Stimulated activated CD8-positive, alpha-beta memory T cell treated with anti-CD3 and anti-CD28 coated beads, Interleukin-4, amount 100 ng/mL, for 1 hour (primary cell): ENCODE measurements at places on chromosomes 12 and 14.

GRCh38 chr12:94848966-94849365 is 154.5 kb downstream of the NDUFA12 start:
- DNase-seq = no peak

DNA sequence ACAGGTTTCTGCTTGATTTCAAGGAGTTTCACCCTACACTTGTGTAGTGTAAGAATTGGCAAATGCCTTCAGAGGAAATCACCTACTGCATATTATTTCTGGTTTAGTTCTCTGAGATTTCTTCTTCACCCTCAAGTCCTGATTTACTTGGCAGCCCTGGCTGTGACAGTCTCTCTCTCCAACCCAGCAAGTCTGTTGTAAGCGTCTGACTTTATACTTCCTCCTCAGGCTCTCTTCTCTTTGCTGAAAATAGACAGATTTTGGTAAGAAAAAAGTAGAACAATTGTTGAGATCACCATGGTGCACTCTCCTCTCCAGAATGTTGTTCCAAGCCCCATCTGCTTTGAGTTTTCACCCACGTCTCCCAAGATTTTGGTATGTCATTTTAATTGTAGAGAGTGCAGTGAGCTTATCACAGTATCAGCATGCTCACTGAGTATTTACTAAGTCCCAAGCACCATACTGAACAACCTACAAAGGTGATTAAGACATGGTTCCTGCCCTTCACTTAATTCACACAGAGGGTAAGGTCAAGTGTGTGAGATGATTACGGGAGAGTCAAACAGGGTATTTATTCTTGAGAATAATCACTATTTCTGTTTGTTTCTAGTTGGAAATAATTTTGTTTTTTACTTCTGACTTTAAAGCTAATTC is 148.7 kb downstream of the MDGA2 start:
- DNase-seq = no peak

DNA sequence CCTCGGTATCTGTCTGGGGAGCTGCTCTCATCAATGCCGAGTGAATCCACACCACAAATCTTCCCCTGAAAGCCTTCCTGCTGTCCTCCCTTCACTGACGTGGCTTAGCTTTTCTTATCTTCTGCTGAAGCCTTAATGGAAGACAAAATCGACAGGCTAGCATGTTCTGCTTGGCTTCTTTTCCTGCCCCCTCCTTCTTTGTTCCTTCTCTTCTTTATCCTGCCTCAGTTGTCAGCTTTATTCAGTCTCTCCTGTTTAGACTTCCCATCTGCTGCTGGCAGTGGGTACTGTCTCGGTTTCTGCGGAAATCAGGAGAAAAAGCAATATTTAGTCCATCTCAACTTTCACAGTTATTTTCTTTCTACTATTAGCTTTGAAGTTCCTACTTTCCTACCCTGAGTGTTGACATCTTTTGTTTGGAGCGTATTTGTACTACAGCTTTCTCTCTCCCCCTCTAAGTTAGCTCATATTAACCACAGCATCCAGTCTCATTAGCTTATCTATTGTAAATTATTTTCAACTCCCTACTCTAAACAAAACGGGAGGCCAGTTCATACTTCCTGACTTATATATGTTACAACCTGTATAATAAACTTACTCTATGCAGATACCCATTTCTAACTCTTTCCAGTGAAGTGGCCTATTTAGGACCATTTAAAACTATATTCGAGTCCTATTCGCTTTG is 226.0 kb downstream of the DACT1 start:
- no peak for DNase-seq

DNA sequence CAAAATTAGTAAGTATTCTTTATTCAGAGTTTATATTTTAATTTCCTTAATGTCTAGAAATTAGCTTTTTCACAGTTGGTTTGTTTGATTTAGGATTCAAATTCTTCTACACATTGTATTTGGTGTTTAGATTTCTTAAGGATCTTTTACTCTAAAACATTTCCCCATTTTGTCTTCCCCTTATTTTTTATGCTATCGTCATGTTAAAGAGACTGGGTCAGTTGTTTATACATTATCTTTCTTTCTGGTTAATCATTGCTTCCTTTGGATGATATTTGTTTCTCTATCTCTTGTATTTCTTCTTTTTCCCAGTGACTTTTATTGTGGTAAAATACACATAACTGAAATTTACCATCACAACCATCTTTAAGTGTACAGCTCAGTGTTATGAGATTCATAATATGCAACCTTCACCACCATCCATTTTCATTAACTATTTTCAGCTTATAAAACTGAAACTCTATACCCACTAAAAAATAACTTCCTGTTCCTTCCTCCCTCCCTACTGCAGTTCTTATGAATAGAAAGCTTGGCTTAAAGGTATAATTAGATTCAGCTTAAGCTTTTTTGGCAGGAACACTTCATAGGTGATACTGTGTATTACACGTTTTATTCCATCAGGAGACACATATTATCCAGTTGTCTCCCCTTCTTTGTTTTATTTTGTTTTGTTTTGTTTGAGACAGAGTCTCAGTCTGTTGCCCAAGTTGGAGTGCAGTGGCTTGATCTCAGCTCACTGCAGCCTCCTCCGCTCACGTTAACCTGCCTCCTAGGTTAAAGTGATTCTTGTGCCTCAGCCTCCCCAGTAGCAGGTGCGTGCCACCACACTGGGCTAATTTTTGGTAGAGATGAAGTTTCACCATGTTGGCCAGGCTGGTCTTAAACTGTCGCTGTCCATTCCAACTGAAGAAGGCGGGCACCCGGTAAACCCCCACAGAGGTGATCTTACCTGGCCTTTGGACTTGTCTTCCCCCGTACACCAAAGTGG is 45.0 kb downstream of the NOPCHAP1 start:
- DNase-seq = no peak

- DNase-seq = no peak
Observed at GRCh38 chr12:68568922-68569569, 41.7 kb upstream of the RAP1B start.

- DNase-seq = no peak
Observed at GRCh38 chr14:60254176-60254575, 5.2 kb downstream of the PPM1A start.

DNA sequence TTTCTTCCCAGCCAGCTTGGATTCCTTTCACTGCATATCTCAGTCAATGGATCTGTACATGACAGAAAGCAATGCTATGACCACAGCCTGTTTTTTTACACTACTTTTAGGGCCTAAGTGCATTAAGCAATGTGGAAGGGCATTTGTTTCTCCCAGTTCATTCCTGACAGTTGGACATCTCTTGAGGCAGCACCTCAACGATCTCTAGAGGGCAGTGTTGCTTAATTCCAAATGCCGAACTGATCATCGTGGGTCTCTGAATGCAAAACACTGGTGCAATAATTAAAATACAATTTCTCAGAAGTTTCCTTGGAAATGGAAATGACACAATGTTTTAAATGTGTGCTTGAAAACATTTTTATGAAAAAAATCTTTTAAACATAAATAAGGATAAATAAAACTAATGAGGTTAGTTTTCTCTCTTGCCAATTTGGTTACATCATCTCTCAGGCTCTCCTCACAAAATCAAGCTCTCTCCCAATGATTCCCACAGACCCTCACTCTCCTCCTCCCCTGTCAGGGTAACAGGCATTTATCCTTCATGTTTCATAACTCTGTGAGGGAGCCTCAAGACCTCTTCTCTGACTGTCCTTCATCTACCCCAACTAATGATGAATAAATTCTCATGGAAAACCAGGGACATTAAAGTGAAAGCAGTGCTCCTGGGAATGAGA is 192.4 kb upstream of the SLC16A7 start:
- no peak for DNase-seq

DNA sequence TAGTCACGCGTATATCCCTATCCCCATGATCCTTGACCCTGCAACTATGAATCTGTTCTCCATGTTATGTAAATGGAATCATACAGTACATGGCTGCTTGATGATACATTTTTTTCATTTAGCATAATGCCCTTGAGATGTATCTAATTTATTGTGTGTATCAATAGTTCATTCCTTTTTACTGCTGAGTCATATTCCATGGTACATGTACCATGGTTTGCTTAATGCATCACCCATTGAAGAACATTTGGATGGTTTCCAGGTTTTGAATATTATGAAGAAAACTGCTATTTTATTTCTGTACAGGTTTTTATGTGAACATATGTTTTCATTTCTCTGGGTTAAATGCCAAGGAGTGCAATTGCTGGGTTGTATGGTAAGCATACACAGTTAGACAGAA is 4.0 kb upstream of the RNASE10 start:
- DNase-seq = no peak

- no peak for DNase-seq
Observed at GRCh38 chr14:68124979-68125731, 305.6 kb downstream of the RAD51B start.

DNA sequence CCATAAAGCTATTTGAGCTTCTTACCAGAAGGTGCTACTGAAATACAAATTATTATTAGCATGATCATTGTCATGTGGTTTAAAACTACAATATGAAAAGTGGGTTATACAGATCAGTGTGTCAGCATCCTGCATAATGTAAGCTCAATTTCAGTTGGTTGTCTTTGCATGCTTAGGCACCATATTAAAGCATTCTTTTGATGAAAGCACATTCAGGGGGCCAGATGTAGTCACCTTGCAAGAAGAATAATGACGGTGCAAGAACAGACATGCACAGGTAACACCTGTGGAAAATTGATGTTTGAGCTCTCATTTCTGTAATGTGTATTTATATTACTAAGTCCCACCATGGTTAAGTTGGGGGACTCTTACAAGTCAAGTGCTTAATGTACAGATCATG is 123.9 kb downstream of the PAX9 start:
- no peak for DNase-seq

DNA sequence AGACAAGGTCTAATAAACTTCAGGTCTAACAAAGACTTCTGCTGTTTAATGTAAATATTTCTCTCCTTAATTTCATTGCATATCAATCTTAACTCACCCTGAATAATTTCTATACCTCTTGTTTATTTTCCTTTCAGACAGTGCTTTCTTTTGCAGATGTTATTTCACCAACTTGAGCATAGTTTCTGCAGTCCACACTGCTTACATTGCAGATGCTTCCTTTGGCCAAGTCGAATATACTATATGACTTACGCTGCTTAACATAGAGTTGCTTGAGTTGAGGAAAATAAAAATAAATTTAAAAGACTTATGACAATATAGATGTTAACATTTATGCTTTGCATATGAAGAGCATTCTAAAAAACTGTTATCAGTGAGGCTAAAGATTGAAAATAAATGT is 217.7 kb downstream of the PTPRO start:
- no peak for DNase-seq

DNA sequence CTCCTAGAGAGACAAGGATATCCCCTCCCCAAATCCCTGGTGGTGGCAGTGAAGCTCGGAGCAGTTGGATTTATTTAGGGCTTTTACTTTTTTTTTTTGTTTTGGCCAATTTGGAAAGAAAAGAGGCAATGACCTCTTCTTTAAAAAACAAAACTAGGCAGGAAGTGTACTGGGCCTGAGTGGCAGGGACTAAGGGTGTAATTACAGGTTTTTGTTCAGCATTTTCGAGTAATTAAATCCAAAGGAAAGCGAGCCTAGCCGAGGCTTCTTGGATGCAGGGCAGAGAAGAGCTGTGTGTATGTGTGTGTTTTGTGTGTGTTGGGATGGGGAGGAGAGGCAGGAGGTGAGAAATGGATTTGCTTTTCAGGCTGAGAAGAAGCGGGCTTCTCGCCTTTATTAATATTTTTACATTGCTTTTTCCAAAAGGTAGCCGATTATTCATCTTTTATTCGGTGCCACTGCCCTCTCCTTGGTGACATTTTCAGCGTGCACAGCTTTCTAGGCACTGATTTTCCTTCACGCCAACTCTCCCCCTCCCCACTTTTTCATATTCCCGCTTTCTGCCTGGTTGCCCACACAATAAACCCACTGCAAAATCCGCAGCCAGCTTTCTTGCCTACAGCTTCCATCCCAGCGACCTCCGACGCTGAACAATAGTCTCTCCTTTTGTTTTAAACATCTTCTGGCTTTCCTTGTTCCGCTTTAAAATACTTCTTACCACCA is 8.9 kb upstream of the IRF2BPL start:
- DNase-seq = no peak

- no peak for DNase-seq
Observed at GRCh38 chr14:72024043-72024407, 91.8 kb downstream of the RGS6 start.

- no peak for DNase-seq
Observed at GRCh38 chr12:129052373-129052772, 199.1 kb downstream of the GLT1D1 start.

- no peak for DNase-seq
Observed at GRCh38 chr12:127687181-127687580, 579.8 kb upstream of the TMEM132C start.

DNA sequence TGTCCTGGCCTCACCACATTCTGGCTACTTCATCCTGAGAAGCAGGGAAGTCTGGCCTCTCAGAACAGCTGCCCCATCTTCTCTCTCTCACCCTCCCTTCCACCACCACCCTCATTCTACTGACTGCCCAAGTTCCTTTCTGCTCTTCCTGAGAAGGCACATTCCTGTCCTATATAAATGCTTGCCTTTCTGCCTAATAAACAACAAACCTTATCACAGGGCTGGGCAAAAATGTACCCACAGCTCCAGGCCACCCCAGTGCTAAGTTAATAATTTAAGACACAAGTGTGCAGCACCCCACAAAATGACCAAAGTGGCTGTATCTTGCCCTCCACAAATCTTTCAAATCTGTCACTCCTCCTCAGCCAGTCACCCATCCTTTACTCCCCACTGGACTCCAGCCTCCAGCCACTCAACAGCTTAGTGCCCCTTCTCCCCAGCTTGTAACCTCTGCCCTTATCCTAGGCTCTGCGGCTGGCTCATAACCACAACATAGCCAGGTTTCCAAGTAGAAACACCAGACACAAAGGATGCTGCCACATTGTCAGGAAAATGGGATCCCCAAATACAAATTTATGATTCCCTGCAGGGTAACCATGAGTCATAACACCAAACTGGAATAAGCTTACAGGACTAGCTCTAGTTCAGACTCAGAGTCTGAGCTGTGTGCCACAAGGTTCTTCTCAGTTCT is 15.0 kb downstream of the OXA1L start:
- DNase-seq = no peak

DNA sequence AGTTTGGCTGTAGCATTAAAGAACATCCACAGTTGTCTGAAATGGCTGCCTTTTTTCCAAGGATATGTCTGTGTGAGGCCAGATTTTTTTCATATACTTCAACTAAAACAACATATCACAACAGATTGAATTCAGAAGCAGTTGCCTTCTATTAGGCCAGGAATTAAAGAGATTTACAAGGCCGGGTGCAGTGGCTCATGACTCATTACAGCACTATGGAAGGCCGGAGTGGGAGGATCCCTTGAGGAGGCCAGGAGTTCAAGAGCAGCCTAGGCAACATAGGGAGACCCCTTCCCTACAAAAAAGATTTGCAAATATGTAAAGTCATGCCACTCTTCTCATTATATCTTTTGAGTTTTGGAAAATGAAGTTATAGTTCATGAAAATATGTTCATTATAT is 108.6 kb downstream of the KTN1 start:
- DNase-seq = no peak

GRCh38 chr12:71270057-71270456 is 112.3 kb upstream of the TSPAN8 start:
- DNase-seq = no peak

- DNase-seq = no peak
Observed at GRCh38 chr12:79690638-79691510, at the start of gene PAWR. Gene PAWR, minus strand, starts transcription at chr12:79690964. Its CDS starts 720 bp downstream, at chr12:79690244.
